ENCODE measurements at places on chromosomes 1 and 21.

GRCh38 chr1:224193319-224193966, 10.4 kb downstream of the DEGS1 start:
- DNase-seq = no peak

- DNase-seq = no peak
These were observed 1.2 kb downstream of the S100A10 start for GRCh38 chr1:151992303-151993083.

GRCh38 chr1:22861764-22862440, 110.8 kb downstream of the LACTBL1 start:
- DNase-seq = no peak

DNA sequence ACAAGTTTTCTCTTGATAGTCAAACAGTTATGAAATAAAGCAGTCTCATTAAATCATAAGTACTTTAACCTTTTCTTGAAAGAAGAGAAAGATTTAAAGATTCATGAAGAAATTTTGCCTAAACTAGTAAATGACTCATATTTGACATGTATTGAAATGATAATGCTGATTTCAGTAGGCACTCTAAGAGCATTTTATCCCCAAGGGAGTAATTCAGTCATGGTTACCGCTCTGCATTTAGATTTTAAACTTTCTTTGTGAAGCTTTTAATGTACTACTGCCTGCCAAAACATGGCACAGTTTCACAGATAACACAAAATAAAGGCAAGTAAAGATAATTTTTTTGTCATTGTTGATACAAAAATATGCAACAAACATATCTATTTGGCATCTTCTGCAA, 6.8 kb downstream of the USH2A start:
- no peak for DNase-seq

- DNase-seq = no peak
These were observed 64.3 kb upstream of the EPS8L3 start for GRCh38 chr1:109827986-109828385.

DNA sequence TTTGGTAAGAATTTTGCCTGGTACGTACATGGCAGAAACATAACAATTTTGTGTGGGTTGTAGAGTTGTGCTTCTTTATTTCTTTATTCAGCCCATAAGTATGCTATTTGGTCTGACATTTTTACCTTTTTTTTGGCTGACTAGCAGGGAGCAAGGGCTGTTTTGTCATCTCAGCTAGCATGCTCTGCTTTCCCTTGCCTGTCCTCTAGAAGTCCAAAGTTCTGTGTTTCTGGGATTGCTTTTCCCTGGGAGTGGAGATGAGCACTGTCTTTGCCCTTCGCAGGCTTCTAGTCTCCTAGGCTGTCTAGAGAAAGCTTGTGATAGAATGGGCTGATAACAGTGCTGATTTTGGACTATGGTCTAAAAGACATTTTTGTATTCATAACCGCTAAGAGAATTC, 7.5 kb downstream of the UCK2 start:
- no peak for DNase-seq

- no peak for DNase-seq
These were observed 46.4 kb downstream of the NRIP1 start for GRCh38 chr21:15018382-15018781.

DNA sequence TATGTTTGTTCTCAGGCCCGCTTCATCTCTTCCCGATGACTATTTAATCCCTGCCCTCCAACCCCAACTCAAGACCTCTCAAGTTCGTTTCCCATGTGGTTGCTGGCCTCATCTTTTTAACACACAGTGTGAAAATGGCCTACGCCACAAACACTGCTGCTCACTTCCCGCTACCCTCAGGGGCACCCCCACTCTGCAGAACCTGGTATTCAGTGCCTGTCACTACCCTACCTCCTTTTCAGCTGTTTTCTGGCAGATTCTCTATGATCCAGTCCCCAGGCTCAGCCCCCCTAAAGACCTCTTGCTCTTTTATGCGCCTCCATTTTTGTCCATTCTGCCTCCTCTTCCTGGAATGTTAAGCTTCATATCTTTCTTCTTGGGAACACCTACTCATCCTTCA, 152.6 kb upstream of the C1orf174 start:
- DNase-seq = no peak
